ENCODE measurements at places on chromosomes 7 and 10.

GRCh38 chr7:2006921-2007381 is 225.8 kb downstream of the MAD1L1 start:
- peak; percentile 63 for DNase-seq

DNA sequence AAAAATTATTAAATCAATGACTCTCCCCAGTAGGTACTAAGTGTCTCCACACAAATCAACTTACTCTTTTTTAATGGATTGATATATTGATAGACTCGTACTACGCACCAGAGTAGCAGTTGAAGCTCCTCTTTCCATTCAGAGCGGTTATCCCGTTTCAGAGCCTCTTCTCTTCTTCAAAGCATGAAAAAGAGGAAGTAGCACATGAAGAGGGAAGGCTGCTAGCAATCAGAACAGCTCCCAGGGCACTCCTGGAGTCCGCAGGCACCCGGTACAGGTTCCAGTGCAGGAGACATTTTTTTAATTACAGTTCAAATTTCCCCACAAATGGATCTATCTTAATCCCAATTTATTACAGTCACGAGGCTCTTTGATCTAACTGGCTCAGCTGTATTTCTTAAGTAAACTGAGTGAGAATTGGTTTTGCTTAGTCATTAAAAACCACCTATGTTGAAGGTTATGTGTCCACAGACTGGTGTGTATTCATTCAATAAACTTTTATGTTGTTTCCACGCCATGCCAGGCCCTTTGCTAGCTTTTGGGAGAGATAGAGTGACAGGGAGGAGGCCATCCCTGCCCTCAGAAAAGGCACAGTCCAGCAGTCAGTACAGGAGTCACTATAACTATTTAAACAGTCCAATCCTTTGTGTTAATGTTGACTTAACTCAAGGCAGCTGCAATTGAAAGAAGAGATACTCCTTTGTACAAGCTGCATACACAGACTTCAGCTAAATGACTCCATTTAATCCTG is 32.1 kb upstream of the CALN1 start:
- DNase-seq = no peak

- DNase-seq = no peak
Measured at GRCh38 chr7:44566680-44567079, 7.0 kb downstream of the DDX56 start.

DNA sequence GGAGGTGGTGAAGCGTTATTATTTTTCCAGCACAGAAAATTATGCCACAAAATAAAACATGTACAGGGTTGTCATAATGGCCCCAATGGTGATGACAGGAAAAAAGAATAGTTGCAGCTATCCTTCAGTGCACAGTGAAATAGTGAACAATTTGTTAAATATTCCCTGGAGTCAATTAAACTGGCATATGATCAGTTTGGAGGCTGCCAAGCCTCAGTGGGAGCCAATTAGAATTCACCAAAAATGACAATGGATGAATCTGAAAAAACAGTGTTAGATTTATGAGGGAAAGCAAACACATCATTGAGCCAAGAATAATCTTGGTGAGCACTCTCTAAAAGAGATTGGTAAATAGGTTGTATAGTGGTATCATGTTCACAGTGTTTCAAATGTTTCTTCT is 146.3 kb downstream of the OTUD1 start:
- DNase-seq = no peak

DNA sequence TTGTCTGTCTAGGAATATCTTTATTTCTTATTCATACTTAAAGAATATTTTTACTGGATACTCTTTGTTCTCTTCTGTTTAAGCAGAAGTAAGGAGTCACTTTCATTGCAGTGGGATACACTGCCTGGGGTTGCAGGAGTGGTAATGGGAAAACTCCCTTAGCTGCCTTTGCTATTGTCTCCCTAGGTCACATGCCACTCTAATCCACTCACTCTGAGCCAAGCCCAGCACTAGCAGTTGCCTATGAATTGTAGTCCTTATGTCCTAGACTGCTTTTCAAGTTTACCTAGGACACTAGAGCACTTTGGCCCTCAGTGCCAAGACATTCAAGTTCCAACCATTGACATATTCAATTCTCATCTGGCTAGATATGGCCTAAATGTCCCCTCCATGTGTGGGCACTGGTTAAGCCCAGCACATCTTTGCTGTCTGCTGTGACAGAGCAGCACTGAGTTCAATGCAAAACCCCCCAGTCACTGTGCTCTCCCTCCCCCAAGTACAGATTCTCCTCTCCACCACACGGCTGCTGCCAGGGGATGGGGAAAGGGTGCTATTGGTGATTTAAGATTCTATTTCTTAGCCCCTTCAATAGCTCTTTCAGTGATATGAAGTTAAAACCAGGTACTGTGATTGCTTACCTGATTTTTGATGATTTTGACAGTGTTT is 991.7 kb upstream of the KCND2 start:
- DNase-seq = no peak

DNA sequence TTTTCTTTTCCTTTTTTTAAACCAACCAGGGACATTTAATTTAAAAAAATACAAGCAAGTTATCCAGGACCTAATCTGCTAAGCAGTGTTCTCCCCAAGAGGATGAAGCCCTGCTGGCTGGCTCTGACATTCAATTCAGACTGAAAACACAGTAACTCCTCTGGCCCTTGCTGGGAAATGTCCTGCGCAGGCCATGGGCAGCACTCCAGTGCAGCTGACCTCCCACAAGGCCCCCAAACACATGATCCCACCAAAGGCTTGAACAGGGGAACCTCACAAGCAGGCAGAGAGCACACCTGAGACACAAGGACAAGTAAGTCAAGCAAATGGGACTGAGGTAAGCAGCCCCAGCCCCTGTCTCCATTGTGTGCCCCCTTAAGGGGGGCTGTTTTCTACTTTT is 56.9 kb upstream of the FHIP2A start:
- no peak for DNase-seq

DNA sequence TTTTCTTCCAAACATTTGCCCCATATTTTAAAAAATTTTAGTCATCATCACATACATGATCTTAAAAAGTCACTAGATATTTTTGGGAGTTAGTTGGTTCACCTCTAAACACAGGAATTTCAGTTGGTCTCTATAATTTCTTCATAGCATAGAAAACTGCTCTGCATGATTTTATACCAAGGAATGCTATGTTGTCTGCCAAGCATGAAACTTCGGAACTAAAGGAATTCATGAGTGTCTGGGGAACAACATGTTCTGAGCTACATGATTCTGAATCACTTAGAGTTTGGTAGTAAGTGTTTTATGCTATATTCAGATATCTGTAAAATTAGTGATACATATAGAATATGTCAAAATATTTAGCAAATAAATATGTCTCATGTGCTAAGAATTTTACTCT is 957.8 kb downstream of the GATA3 start:
- DNase-seq = no peak

DNA sequence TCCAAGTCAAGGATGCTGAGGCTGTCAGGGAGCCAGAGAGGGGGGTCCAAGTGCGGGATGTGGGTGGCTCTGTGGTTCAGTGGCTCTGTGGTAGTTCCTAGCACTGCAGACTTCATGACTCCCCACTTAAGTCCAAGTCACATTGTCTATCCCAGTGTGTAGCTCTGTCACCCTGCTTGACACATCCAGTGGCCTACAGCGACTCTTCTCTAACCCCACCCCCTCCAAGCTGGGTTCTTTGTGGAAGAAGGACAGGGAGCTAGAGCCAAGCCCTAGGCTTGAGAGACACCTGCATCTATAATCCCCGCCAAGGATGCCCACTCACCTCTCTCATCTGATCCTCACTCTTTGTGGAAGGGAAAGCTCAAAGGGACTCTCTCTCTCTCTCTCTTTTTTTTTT is 57.6 kb downstream of the ADCYAP1R1 start:
- DNase-seq = no peak

DNA sequence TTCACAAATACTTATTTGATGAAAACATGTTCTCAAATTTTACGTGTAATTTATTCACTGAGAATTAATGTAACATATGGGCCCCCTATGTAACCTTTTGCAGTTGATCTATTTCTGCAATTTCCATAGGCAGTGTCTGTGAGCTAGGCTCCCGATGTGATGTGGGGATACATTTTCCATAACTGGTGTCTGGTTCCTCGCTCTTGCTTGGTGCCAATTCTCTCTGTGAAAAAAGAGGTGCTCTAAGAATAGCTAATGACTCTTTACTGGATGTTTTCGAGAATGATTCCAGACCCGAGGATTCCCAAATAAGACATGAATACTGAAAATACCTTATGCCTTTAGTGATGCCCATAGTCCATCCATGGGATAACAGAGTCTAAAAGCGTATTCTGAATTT is 286.7 kb upstream of the FZD8 start:
- no peak for DNase-seq

DNA sequence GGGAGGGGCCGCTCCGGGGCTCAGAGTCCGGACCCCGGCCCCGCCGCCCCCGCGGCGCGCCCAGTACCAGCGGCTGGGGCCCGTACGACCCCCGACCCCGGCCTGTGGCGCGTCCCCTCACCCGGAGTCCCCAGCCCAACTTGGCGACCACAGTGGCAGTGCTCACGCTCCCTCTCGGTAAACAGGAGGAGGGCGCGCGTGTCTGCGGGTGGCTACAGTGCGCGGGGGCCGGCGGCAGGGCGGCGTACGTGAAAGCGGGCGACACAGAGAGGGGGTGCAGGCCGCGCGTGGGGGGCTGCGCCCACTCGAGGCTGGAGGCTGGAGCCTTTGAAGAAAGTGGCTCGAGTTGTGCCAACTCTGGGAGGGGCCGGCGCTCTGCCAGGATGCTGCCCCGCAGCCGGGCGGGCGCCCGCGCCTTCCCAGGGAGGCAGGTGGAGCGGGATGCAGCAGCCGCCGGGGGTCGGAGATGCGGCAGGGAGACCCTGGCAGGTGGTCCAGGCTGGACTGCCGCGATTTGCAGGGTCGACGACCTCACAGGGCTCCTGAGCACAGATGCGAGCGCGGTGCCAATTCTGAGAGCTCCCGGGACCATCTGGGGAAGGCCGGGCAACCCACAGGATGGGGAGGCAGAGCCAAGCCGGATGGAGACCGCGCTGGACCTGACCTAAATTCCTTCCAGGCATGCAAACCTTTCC is 655 bp downstream of the PTPRE start:
- DNase-seq = peak; percentile 78

DNA sequence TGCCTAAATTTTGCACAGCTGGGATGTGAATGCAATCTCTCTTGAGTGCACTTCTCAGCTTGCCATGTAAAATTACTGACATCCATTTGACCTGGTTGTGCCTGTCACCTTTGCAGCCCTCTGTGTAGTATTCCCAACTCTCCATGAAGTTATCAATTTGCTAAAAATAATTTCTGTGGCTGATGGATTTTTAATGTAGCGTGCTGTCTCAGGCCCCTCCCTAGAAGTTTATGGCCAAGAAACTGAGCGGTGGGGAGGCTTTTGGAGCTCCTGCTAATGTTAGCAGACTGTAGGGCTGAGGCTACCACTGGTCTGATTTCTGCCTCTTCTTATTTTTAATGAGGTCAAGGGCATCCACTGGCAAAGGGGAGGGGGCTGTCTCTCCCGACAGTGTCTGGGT is 577.0 kb upstream of the DPP6 start:
- DNase-seq = no peak

DNA sequence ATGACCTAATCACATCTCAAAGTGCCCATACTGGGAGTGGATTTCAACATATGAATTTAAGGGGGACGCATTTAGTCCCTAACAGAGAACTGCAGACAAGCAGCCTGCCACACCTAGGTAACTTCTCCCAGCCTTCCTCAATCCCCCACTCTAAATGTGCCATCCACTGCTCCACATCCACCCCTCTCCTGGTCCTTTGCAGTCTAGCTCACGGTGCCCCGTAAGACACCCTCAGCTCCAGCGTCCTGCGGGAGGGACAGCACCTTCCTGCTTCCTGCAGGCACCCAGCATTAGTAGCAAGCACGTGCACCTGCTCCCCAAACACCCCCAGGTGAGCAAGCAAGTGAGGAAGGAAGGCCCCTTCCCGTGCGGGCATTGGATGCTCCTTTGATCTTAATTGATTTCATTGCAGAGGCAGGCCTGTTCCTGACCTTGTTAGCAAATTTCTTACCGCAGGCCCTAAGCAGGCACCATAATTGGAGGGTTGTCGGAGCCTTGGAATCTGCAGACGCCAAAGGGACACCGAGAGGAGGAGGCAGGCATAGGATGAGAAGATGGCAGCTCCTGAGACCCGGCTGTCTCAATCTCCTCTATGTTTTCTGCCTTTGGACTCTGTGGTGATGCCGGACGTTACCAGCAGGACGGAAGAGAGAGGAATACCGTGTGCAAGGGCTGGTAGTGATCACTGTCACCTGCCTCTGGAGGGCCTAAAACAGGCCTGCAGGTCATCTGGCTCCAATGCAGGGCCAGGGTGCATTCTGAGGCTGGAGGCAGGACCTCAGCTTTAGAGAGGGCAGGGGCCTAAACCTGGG is 75.8 kb upstream of the CHST15 start:
- DNase-seq = no peak

- no peak for DNase-seq
Measured at GRCh38 chr10:99983280-99983988, 26.3 kb downstream of the DNMBP start.

GRCh38 chr10:15783941-15784636 is 64.4 kb upstream of the ITGA8 start:
- no peak for DNase-seq

GRCh38 chr7:30888747-30889146 is 22.9 kb upstream of the AQP1 start:
- DNase-seq = peak; percentile 79

DNA sequence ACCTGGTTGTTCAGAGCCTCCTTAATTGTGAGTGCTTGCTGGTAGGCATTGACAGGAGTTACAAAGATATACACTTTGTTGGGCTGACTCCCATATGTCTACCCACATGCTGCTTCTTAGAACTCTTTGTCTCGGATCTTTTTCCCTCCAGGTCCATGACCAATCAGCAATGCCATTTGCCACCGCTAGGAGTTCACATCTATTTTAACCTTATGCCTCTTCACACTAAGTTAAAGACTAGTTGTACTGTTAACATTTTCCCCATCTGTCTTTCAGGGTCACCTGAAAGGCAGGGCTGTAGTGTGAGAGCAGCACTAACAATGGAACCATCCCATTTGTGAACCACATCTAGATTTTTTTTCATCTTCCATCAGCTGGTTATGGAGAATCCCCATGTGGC is 226.7 kb upstream of the NPY start:
- no peak for DNase-seq

- no peak for DNase-seq
Measured at GRCh38 chr10:26457088-26457487, 18.9 kb downstream of the APBB1IP start.

- no peak for DNase-seq
Measured at GRCh38 chr7:142516038-142516501, 233.2 kb upstream of the PRSS1 start.

DNA sequence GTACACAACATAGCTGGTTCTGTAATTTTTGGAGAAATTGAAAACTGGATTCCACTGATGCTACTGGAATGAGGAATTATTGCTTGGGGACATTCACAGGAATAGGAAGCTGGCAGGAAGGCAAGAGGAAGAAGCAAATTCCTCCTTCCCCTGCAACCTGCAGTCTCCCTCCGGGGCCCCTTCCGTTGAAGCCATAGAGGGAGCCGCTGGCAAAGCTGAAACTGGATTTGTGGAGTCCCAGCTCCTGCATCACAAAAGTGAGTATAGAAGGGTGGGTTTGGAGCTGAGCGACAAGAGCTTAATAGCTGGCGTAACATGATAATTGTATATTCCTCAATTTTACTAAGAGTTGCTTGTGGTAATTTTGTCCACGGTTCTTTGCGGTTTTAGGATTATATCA is 190.8 kb downstream of the ADRA2A start:
- no peak for DNase-seq

GRCh38 chr7:148527717-148528168 is 62.8 kb upstream of the C7orf33 start:
- DNase-seq = peak; percentile 69
